ENCODE measurements at places on chromosomes 6 and 20.

DNA sequence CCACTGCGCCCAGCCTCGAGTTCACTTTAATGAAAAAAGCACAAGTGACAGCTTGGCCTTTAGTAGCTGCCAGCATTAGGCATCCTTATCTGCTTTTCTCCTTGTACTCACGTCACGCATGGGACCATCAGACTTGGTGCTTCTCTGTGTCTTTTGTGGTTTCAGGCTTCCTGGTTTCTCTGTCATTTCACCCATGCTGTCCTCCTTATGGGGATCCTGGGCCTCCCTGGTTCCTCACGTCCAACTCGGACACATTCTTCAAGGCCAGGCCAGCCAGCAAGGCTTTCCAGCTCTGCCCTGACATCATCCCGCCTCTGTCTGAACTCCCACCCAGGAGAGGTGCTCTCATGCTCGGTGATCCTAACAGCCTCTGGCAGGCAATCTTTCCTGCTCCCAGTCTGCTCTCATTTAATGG, 83.2 kb downstream of the TIAM2 start:
- DNase-seq, result no peak

- DNase-seq, result no peak
Measured at GRCh38 chr6:45880676-45881075, 135.0 kb downstream of the CLIC5 start.

- no peak for DNase-seq
Measured at GRCh38 chr20:23088866-23089265, 2.7 kb upstream of the CD93 start.

- DNase-seq, result no peak
Measured at GRCh38 chr6:136539967-136540652, 10.1 kb downstream of the MAP7 start.

- no peak for DNase-seq
Measured at GRCh38 chr6:169157197-169158148, 96.2 kb downstream of the THBS2 start.

- DNase-seq, result no peak
Measured at GRCh38 chr20:36728986-36729385, 16.9 kb downstream of the NDRG3 start.

DNA sequence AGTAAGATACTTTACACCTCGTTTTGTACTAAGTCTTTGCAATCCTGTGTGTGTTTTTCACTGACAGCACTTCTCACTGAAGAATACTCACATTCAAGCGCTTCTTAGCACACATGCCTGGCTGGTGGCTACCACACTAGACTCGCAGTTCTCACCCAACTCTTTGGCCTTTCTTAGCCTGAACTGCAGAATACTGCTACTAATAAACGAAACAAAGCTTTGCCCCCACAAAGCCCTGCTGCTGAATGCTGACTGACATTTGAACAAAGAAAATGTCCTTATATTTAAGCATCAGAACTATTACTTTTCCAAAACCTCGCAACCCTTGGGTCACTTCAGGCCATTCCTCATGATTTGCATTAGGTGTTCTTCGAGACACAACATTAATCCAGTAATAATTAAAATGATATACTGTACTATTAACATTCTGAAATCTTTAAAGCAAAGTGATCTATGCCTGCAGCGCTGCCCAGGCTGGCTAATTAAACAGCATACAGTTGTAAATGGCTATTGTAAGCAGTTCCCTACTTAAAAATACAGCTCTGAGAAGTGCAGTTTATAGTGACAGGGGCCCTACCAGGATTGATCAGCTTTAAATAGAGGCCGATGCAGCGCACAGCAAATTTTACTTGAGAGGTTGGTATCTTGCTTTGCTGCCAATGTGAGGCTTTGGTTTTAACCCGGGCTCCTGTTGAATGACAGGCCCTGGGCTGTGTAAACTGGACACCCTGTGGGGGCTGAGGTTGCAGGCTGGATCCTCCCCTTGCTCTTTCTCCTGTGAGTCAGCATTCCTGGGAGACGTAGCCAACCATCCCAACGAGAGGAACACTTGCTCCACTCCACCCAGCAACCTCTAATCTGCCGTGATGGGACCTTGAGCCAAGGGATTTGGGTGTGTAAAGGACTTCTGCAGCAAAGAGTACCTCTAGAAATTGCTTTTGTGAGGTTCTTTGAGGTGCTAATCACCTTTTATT, 899.0 kb downstream of the TFAP2A start:
- no peak for DNase-seq

DNA sequence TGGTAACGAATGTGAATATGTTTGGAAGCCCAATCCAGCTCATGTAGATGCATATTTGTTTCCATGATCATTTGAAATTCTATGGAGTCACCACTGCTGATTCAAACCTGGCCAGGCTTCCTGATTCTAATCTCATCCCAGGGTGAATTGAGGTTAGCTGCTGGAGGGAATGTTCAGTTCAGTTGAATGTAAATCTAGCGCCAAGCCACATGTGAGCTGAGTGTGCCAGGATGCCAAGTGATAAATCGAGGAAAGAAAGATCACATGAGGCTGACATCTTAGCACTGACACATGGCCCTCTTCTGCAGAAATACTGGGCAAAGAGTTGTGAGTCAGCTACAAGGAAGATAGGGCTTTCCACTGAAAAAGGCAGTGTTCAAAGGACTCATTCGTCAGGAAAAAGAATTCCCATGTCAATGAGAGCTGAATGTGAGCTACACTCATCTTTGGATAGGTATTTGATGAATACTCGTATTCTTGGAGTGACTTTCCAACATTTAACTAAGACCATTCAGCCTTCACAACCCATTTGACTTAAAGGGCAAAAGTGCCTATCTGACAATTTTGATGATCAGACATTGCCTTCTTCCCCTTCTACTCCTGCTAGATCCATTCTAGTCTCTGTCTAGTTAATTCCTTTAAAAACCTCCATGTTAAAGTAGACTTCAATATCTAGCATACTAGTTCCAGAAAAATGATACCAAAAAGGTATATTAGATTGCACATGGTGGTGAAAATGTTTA, 172.1 kb downstream of the MTFR2 start:
- DNase-seq, result no peak

- DNase-seq, result no peak
Measured at GRCh38 chr20:53574819-53575218, 18.8 kb downstream of the ZNF217 start.

DNA sequence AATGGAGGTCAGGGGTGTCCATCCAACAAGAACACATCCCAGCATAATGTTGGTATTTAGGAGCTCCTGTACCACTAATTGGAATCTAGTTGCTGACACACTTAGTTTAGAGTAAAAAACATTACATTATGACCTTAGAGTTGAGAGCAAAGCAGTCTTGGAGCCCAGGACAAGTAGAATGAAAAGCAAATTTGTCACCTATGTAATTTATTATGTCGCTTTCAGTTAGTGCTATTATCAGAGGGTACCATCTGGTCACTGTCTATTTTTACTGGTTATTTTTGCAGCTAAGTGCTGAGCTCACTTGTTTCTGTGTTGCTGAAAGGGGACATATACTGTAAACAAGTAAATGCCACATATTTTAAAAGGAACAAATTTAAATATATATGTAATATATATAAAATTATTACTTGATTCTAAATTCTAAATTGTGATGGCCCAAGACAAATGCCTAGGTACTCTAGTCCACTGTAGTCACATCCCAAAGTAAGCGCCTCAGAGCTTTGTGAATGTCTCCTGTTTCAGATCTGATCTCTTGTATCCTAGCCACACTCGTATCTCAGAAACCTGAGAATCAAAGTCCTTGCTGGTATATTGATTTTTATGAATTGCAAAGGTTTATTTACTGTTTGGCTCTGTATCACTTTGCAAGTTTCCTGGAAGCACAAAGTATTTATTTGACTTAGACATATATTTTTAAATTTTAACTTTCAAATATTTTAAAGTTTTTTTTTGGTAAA, 148.6 kb upstream of the MAN1A1 start:
- DNase-seq, result no peak

DNA sequence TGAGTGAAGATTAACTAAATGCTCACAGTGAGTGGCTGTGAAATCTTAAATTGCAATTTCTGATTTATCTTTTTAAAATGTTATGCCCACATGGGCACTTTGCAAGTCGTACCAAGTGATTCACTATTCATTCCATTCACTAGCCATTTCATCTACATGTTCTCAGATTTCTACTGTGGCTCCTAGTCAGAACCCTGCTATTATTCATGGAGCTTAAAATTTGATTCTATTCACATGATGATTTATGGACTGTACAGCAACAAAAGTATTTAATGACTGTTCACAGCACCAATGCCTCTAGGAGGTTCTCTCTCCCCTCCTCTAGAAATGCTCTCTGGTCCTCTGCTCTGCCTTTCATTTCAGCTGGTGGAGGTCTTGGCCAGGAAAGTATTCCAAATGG, 133.5 kb upstream of the MAP3K7 start:
- DNase-seq, result no peak

DNA sequence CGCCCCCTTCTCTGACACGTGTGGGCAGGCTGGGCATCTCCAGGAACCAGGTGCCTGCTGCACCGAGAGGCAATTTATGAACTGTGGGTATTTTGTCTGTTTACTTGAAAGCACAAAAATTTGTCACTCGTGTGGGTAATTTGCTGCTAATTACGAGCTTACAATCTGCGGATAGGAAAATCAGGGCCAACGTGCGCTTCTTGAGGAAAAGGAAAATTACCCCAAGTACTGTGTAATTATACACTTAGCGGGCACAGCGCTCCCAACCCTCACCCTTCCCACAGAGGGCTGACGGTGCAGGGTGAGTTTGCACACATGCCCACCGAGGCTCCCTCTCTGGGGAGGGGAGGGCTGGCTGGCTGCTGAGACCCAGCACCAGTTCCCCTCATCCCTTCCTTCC, 25.3 kb upstream of the MDGA1 start:
- DNase-seq, result no peak

DNA sequence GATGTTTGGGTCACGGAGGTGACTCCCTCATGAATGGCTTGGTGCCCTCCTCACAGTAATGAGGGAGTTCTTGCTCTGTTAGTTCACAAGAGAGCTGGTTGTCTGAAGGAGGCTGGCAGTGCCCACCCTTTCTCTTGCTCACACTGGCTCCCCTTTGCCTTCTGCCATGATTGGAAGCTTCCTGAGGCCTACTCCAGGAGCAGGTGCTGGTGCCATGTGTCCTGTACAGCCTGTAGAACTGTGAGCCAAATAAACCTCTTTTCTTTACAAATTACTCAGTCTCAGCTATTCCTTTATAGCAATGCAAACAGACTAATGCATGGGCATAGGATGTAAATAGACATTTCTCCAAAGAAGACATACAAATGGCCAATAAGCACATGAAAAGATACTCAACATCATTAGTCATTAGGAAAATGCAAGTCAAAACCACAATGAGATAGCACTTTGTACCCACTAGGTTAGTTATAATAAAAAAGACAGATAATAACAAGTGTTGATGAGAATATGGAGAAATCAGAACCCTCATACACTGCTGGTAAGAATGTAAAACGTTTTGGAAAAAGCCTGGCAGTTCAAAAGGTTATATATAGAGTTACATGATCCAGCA, 17.7 kb downstream of the C20orf203 start:
- no peak for DNase-seq

DNA sequence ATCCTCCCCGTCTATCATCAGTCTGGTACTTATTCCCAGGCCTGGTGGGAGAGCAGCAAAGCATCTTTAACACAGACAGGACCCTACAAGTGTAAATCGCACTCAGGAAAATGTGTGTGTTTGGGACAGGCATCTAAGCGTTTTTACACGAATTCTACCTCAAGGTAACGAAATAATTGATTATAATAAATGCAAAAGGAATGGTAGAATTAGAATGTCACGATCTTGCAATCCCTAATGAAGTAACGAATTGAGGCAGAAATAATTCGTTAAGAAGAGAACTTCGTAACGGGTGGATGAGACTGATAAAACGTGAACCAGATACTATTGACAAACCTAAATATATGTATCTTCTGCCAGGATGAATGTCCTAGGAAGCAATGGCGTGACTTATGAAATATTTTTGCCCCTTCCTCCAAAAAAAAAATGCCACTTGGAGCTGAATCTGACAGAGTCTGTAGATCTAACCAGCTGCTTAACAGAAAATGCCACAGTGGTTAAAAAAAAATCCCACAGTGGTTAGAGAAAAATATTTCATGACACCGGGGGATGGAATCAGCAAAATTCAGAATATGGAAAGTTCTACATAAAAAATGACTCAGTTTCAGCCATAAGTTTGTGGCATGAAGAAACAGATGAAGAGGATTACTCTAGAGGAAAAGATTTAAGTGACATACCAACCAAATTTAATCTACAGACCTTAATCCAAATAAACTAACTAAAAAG, 68.7 kb downstream of the F13A1 start:
- DNase-seq, result no peak

GRCh38 chr20:54419531-54419930, 55.9 kb upstream of the DOK5 start:
- DNase-seq, result no peak

- DNase-seq, result peak; percentile 8
Measured at GRCh38 chr6:20708367-20709124, 174.3 kb downstream of the CDKAL1 start.
